ENCODE measurements at places on chromosomes 7 and 10.

DNA sequence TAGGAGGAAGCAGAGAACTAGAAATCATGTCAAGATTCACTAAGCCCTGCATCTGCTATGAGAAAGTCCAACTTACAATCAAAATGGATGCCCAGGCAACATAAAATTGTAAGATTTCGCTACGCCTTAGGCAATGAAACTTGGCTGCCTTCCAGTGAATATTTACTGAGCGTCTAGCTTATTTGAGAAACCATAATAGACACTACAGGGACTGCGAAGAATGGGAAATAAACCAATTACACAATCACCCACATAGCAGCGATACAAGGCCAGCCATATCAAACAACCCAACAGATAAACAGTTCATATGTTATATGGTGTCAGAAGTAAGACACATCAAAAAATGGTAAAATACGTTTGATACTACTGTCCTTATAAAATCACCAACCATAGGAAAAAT, 545.0 kb upstream of the C7orf33 start:
- no peak for DNase-seq

DNA sequence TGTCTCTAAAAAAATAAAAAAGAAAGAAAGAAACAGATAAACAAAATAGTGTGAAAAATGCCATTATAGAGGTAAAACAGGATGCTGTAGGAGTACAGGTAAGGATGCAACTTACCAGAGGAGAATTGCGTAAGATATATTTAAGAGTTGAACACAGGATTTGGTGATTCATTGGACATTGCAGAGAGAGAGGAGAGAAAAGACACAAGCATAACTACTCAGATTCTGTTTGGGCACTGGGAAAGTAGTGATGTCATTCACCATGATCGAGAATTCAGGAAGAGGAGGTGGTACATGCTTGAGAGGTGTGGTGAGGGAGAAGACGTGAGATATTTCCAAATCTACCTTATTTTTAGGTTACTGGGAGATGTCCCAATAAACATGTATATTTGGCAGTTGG, 97.6 kb downstream of the AASS start:
- no peak for DNase-seq

- no peak for DNase-seq
Observed at GRCh38 chr7:20438694-20439376, 108.1 kb downstream of the ITGB8 start.

GRCh38 chr7:101884671-101885596, 67.5 kb downstream of the CUX1 start:
- DNase-seq, result no peak

Data from amniotic epithelial cell (primary cell).